ENCODE measurements at places on chromosomes 1 and 21.

DNA sequence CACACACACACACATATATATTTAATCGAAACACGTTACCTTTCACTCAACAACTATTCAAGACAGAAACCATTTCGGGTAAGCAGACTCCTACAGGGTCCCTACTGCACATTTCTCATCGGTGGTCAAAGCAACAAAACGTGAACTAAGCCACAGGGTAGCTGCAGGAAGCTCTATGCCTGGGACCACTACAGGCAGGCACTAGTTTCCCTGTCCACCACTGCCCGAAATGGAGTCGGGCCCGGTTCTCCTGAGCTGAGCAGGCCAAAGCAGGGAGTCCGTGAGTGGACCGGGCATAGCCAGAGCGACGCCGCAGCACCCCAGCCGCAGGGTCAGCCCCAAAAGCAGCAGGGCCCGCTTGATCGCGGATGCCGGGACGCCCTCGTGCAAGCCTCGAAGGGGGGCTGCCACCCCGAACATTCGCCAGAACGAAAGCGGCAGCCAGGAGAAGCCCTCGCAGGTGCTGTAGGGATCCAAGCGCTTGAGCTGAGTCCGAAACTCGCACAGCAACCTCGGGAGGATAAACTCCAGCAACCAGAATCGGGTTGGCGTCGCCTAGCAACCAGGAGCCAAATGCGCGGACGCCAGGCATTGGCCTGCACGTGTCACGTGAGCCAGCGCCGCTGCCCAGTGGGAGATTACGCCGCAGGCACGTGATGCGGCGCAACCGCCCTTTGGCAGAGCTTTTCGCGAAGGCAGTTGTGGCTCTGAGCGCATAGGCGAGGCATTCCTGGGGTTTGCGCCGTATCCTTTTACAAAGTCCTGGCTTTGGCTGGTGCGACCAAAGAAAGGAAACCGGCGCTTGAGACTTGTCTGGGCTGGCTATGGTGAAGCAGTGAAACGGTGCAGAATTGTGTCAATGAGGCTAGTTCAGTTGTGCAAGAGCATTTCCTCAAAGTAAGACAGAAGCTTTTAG lies 13.9 kb upstream of the DDI2 start:
- DNase-seq = peak; percentile 77

GRCh38 chr1:203771901-203772301 lies 6.9 kb downstream of the LAX1 start:
- no peak for DNase-seq

DNA sequence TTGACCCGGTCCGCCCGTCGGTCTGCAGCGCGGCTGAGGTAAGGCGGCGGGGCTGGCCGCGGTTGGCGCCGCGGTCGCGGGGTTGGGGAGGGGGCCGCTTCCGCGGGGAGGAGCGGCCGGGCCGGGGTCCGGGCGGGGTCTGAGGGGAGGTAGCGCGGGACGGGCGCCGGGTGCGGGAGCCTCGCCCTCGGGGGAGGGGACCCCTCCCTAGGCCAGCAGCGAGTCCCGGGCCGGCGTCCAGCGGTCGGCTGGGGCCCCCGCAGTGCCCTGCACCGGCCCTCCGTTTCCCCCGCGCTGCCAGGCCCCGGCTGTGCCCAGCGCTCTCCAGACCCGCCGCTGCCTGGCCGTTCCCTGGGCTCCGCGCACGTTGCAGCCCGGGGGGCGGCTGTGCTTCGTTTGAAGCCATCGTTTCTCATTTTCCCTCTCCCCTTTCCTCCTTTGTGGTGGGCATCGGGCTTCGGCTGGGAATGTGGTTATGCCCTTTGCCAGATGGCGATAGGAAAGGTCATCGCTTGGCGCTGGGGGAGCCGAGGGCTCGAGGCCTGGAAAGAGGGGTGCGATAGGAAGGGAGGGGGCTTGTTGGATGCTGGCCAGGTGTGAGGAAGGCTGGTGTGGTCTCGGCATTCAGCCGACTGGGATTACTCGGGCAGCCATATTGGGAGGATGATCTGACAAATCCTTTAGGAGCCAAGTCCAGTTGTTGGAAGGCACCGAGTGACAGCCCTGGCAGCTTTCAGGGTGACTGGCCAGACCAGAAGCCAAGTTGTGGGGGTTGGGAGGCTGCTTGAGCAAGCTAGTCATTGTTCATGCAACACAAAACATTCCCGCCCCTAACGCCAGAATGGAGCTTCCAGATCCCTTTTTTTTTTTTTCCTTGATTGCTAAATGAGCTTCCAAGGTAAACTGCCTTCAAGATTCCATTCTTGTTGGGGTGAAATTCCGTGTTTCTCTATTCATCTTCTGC lies 753 bp downstream of the KIF1B start:
- no peak for DNase-seq

DNA sequence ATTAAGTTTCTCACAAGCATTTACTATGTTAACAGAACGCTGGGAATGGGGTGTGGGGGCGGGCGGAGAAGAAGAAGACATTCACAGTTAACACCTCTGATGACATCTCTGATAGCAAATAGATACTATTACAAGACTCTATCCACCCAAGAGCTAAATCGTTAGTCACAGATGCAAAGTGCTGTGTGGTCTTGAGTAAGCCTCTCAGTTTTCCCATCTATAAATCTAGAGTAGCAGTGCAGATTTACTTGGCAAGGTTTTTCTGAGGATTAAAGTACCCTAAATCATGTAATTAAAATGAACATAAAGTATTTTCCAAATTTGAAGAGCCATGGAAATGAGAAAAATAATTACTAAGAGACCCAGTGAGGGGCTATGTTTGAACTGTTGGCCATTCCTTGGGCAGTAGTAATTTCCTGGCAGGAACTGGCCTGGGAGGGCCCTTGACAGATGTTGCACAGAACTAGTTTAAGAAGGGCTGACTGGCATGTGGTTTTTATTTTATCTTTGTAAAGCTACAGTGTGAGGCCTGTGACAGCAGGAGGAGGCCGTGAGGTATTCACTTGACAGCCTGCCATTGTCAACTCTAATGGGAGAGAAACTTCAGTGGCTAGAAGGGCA lies 58.7 kb upstream of the APOBEC4 start:
- no peak for DNase-seq

DNA sequence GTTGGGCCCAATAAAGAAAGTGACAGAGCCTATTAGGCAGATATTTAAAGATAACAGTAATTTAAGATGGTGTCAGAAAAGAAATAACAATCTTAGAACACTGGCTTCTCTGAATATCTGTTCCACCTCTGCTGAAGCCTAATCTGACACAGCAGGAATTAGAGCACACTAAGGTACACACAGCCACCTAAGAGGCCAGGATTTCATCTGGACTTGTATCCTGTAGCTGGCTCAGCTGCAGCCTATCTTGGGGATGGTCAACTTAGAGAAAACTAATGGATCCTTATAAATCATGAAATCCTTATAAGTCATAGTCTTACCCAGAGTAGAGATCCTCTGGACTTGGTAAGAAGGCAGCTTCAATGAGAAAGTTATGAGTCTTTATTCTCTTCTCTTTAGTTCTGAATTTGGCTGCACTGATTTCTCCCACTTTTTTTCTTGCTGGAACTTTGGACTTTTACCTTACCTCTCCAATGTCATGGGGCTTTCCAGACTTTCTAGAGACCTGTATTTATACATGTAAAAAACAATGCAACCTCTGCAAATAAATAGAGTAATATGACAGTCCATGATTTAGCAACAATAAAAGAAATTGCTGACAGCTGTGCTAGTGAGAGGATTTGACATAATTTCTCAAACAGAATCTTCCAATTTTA lies at the start of gene GBP7:
TSS of gene GBP7 (minus strand) at position 403 of the 656 bp plus-strand sequence. CDS start 4,068 bp downstream, outside the sequence.
- DNase-seq = no peak

GRCh38 chr21:42608446-42608845 lies 45.0 kb upstream of the PDE9A start:
- no peak for DNase-seq

DNA sequence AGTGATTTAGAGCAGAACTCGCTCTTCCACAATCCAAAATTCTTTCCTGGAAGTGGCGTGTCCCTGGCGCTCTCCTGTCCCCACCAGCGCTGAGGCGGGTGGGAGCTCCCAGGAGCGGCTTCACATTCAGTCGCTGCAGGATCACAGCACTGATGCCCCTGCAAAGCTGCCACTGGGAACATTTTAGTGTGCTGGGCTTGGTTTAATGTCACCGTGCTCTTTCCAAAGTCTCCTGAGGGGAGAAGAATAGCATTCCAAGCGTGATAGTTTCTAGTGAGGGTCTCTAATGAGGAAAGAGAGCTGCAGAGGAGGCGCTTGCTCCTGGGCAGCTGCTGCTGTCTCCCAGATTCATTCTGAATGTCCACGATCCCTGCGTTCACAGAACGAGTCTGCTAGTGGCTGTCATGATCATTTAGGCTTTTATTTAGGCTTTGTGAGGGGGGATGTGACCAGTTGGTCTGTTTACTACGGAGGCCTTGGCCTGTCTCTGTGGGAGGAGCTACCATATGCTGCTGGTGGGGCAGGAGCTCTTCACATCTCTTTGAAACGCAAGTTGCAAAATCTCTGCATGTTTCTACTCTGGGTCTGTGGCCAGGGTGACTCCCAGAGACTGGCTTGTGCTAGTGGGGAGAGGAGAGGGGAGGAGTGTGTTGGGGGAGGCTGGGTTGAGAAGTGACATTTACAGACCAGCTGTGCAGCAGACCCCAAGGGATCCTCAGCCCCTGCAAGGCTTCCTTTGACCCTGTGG lies 23.4 kb downstream of the OLFML3 start:
- DNase-seq = no peak

- DNase-seq = no peak
Measured at GRCh38 chr21:33245289-33245918, 15.7 kb downstream of the IFNAR2 start.

DNA sequence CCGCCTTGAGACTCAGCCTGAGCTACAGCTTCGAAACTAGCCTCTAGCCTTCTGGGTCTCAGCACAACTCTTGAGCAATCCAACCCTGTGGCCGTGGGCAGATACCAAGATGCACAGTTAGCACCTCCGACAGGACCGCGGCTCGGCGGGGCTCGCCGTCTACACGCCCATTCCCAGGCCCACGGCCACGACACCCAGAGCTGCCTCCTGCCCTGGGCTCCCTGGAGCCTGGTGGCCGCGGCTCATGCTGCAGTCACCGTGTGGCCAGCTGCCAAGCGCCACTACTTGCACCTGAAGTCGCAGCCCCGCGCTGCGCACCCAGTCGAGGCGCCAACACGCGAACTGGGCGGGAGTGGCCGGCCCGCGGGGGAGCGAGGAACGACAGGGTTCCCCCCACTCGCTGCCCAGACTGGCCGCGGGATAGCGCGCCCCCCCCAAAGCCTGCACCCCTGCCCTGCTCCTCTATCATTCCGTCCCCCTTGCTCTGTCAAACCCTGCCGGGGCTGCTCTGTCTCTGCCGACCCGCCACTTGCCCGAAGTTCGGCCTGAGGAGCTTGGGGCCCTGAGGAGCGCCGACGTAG lies 729 bp upstream of the CDCA8 start:
- DNase-seq = no peak

- DNase-seq = no peak
Measured at GRCh38 chr21:46080171-46081021, 17.5 kb upstream of the COL6A2 start.

DNA sequence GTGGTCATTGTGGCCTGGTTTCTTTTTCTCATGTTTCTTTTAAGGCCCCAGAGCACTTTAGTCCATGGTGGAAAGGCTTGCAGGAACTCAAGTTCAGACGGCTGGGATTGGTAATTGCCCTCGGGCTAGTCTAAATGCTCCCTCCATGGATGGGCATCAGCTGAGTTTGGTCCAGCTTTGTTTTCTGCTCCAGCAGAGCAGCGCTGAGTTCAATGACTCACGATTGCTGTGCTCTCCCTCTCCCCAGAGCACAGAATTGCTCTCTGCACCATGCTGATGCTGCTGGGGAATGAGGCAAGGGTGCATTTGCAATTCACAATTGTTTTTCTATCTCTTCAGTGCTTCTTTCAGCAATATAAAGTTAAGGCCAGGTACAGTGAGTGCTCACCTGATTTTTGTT lies 1.8 kb upstream of the OR2T6 start:
- DNase-seq = no peak

GRCh38 chr21:40531431-40532110 lies 315.4 kb downstream of the DSCAM start:
- DNase-seq = no peak

DNA sequence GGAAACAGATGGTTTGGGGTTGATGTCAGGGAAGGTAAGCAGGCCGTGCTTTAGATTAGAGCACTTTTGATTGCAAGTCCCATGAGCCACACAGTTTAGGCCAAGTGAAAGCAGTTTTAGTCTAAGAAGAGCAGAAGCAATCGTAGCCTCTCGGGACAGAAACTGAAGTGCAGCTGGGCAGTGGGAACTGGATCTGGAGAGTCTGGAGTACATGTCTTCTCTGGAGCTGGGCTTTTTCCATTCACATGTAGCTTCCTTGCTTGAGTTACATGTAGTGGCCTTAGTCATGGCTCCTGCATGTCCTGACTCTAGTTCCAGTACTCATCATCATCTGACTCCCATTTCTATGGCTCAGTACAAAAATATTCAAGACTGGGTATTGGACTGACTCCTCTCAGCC lies 16.7 kb downstream of the CAMTA1 start:
- DNase-seq = no peak

DNA sequence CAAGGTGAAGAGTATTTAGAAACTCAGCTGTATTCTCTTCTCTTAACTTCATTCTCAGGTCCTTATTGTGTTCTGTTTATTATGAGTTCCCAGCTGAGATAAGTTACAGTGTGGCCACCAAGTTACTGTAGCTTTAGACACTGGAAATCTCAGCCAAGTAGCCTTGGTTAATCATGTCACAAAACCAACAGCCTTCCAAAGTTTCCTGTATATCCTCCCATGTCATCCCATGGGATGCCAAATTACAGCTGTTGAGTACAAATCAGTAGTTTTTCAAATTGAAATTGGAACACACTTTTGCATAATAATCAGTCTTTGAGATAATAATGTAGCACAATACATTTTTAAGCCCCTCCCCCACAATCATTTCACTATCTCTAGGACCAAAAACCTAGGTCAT lies 10.7 kb downstream of the ADAMTS5 start:
- no peak for DNase-seq

GRCh38 chr1:157968946-157969345 lies 24.5 kb upstream of the KIRREL1 start:
- DNase-seq = no peak

GRCh38 chr1:36523850-36524249 lies 41.1 kb upstream of the CSF3R start:
- no peak for DNase-seq

- no peak for DNase-seq
Measured at GRCh38 chr1:212951947-212952640, 1.8 kb downstream of the VASH2 start.

GRCh38 chr1:53891018-53891417 lies 1.4 kb upstream of the YIPF1 start:
- no peak for DNase-seq
